ENCODE measurements at places on chromosomes 16 and 17.
A peak's percentile ranks its signal among the peaks of the same experiment; 100 is the strongest.

- DNase-seq = peak; percentile 41
Observed at GRCh38 chr16:23504453-23505179, 5.7 kb downstream of the GGA2 start.

- no peak for DNase-seq
Observed at GRCh38 chr16:30526137-30526822, at the start of gene ZNF768. TSS of gene ZNF768 (minus strand) at chr16:30526566. CDS start at chr16:30526413, 153 bp downstream.

- no peak for DNase-seq
Observed at GRCh38 chr17:43536236-43536992, 9.7 kb downstream of the ETV4 start.

DNA sequence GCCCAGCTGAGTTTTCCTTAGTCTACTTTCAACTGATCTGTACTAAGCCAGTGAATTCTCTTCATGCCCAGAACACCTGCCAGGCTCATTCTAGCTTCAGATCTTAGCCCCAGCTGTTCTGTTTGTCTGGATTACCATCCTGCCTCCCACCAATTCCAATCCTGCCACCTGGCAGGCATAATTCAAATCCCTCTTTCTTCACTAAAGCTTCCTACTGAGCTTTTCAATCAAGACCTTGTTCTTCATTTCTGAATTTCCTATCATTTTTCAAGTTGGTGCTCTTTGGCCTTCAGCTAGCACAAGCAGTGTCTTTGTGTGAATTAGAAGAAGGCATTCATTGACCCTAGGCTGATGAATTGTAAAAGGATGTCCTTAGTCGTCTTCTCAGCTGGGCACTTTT is 357.6 kb downstream of the UTP18 start:
- no peak for DNase-seq

DNA sequence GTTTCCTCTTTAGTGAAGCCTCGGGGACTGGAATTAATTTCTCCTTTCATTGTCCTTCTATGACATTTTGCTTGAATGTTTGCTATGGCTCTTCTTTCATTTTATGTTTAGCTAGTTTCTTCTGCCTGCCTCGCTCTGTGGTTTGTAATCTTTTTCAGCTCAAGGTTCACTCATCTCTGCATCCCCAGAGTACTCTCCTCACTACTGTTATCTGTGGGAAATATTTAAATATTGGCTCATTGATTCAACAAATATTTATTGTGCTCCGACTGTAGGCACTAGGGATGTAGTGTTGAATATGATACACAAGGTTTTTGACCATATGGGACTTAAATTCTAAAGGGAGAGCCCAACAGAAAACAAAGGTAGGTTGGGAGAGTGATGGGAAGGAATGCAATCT is 195.9 kb downstream of the PHKB start:
- no peak for DNase-seq

DNA sequence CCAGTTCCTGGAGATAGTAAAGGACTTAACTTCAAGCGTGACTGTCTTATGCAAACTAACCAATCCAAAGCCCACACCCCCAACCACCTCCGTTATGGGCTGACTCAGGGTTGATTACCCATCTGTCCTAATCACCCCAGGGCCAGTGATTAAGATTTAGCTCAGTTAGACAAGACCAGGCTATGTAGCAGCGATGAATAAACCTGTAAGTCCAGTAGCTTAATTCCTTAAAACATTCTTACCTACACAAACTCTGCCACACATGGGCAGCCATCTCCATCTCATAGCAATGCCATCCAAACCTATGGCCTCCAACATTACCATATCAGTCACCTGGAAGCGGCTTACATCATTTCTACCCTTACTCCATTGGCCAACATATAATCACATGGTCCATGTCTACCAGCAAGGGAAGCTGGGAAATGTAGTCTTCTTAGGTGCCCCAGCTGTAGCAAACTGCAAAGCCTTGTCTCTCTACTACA is 266.7 kb downstream of the SHISA9 start:
- DNase-seq = no peak

DNA sequence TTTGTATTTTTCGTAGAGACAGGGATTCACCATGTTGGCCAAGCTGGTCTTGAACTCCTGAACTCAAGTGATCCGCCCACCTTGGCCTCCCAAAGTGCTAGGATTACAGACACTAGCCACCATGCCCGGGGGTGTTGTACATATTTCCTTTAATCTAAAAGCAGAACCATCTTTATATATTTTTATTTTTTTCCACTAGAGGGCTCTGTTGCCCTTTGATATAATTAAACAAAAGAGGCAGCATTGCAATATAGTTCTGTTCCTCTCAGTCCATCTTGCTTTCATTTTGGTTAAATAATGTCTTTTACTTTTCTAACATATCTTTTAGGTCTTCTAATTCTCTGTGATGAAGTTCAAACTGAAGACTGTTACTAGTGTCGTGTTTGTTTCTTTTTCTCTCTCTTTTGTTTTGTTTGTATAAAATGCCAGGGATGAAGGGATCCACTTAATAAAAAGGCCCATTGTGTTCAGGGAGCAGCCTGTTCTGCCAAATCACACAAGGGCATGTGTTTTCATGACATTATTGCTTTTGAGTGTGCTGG is 23.4 kb downstream of the WWOX start:
- DNase-seq = no peak

- DNase-seq = no peak
Observed at GRCh38 chr16:74046524-74046923, 250.1 kb upstream of the PSMD7 start.

DNA sequence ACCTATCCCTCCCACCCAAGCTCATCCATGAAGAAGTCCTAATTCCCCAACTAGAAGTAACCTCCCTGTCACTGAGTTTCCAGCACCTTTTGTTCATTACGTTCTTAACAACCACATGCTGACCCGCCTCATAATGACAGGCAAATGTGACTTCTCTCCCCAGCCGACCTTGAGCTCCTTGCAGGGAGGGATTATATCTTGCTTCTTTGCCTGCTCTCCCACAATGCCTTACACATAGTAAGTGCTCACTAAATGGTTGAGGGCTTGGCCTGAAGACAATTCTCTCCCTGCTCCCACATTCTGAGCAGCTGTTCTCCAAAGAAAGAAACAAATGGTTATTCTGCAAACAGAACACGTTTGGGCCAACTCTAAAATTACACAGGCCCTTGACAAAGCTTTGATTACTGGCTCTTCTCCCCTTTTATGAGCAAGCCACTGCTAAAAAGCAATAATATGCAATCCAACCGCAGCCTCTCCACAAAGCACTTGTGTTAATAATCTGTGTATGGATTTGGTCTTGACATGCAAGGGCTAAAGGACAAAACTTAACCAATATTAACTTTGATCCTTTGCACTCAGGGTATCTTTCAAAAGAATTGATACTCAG is 23.2 kb downstream of the SLC39A11 start:
- DNase-seq = no peak

GRCh38 chr17:19274893-19275292 is 37.7 kb downstream of the EPN2 start:
- DNase-seq = no peak

GRCh38 chr16:30519120-30520049 is 7.0 kb downstream of the ZNF768 start:
- no peak for DNase-seq

DNA sequence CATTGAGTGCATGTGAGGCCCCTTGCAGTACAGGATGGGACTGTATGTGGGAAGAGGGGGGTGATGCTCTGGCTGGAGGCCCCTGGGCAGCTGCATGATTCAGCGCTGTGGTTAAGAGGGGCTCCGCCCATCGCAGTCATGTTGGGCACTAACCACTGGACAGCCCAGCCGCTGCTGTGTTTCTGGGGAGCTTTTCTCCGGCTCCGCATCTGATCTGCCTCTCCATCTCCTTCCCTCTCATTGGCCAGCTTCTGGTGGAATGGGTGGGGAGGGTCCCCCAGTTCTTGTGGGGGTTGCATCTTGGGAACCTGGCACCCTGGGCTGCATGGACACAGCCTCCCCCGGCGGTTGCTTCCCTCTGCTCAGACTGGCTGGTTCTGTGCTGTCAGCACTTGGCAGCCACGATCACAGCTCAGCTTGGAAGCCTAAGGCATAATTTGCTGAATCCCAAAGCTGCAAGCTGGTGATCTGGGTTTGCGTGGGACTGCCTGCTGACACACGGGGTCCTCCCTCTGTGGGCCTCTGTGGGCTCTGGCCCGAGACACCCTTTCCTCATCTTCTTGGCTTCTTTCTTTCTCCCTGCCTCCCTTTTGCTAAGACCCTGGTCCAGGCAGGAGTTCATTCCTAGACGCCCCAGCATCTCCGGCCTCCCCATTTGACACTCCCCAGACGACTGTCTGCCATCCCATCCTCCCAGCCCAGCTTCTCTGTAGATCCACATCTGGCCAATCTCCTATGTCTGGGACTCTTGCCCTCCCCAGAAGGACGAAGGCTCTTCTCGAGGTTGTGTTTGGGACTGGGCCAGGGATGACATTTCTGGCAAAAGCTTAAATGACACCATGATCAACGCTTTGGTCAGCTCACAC is 168.3 kb downstream of the SEC14L1 start:
- DNase-seq = no peak

- no peak for DNase-seq
Observed at GRCh38 chr17:82775001-82775823, 23.3 kb downstream of the TBCD start.

DNA sequence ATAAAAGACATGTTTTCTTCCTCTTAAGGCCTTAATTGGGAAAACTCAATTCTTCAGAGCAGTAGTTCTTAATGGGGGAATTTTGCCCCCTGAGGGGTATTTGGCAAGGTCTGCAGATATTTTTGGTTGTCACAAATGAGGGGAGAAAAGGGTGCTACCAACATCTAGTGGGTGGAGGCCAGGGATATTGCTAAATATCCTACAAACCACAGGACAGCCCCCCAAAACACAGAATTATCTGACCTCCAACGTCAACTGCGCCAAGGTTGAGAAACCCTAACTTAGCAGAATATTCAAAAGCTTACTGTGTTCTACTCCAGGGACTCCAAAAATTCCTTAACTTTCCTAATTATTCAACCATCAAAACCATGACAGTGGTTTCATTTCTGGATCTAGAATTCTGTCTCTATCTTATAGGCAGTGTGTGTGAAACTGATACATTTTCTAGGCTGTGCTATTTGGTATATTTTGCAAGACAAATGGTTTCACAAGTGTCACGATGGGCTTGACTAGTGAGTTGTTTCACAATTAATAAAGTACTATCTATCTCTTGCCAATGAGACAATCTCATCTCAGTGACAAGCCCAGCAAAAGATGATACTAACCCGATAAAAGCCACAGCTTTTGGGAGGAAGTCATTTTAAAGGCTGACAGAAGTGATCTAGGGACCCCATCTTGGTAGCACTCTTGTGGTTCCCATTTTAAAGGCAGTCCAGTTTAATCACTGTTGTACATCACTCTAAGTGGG is 14.7 kb downstream of the TXNDC11 start:
- no peak for DNase-seq

GRCh38 chr16:24737391-24737871 is 8.0 kb downstream of the TNRC6A start:
- no peak for DNase-seq

DNA sequence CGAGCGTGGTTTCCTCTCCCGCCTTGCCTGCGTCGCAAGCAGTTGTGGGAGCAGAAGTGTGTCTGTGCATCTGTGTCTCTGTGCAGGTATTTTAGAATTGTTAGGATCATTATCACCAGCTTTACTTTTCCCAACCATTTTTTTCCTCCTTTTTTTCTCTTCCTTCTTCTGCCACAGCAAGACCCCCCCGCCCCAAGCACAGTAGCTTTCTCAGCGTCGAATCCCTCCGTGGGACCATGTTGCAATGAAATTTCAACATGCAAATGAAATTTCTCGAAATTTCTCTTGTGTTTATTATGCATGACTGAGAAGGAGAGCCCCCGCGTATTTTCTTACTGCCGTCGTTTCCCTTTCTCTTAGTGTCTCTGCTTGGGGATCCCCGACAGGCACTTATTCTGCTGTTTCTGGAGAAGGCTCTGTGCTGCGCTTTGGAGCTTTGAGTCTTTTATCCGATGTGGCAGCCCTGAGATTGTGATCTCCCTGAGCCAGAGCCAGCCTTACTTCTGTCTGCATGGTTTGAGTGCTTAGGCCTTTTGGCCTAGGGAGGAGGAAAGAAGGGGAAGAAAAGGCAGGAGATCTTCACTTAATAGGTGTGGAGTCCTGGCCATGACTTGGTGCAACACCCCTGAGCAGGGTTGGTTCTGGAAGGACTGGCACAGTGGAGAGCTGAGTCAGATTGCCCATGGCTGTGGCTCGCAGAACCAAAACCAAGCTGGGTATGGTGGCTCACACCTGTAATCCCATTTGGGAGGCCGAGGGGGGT is 5.0 kb downstream of the ARMC7 start:
- DNase-seq = no peak

DNA sequence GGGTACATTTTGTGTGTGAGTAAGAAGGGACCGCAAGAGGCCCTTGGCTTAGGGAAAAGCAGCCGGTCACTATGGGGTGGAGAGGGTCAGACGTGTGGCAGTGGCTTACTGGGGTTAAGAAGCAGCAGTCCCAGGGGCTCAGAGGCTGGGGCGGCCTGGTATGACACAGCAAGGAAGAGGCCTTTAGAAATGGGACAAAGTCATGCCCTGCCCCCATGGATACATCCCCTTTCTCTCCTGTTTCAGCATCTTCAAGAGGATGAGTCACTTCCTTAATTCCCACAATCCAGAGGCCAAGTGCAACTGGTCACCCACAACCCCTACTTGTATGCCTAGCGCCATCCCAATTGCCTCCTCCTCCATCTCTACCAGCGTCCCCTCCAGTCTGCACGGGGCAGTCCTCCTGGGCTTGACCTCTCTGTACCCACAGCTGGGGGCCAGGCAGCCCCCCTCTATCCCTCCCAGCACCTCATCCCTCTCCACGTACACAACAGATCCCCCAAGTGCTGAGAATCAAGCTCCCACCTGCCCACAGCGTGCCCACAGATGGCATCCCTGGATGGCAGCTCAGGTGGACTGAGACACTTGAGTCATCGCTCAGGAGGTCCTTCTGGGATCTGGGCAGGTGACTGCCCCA is 6.9 kb upstream of the EFTUD2 start:
- DNase-seq = no peak

- peak; percentile 49 for DNase-seq
Observed at GRCh38 chr16:3578610-3579551, 1.7 kb upstream of the NLRC3 start.

GRCh38 chr17:36941265-36942010 is 4.2 kb downstream of the LHX1 start:
- DNase-seq = no peak

- no peak for DNase-seq
Observed at GRCh38 chr17:6994118-6994598, 1.7 kb upstream of the ALOX12 start.

GRCh38 chr17:47905221-47905733 is 9.2 kb downstream of the SP2 start:
- no peak for DNase-seq

GRCh38 chr16:25270577-25270976 is 12.9 kb upstream of the ZKSCAN2 start:
- DNase-seq = no peak

- no peak for DNase-seq
Observed at GRCh38 chr17:225551-225950, 44.1 kb upstream of the DOC2B start.

GRCh38 chr16:17423221-17423620 is 47.5 kb downstream of the XYLT1 start:
- DNase-seq = no peak

Data from stimulated activated CD8-positive, alpha-beta memory T cell treated with anti-CD3 and anti-CD28 coated beads, Interleukin-4, amount 100 ng/mL, for 4 hours (primary cell).